DMS153 (cell line): ENCODE measurements at places on chromosomes 12 and 14.

GRCh38 chr12:54409267-54409666 lies 9.8 kb downstream of the ITGA5 start:
- no peak for DNase-seq

DNA sequence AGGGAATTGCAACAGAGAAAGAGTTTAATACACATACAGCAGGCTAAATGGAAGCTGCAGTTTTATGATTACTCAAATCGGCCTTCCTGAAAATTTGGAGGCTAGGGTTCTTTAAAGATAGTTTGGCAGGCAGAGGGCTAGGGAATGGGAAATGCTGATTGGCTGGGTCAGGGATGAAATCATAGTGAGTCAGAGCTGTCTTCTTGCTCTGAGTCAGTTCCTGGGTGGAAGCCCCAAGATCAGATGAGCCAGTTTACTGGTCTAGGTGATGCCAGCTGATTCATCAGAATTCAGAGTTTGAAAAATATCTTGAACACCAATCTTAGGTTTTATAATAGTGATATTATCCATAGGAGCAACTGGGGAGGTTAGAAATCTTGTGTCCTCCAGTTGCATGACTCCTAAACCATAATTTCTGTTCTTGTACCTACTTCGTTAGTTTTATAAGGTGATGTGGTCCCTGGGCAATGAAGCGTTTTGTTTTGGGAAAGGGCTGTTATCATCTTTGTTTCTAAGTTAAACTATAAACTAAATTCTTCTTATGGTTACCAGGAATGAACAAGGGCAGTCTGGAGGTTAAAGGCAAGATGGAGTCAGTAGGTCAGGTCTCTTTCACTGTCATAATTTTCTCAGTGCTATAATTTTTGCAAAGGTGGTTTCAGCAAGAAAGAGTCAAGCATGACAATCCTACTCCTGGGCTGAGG lies 257.8 kb upstream of the CCDC196 start:
- no peak for DNase-seq

DNA sequence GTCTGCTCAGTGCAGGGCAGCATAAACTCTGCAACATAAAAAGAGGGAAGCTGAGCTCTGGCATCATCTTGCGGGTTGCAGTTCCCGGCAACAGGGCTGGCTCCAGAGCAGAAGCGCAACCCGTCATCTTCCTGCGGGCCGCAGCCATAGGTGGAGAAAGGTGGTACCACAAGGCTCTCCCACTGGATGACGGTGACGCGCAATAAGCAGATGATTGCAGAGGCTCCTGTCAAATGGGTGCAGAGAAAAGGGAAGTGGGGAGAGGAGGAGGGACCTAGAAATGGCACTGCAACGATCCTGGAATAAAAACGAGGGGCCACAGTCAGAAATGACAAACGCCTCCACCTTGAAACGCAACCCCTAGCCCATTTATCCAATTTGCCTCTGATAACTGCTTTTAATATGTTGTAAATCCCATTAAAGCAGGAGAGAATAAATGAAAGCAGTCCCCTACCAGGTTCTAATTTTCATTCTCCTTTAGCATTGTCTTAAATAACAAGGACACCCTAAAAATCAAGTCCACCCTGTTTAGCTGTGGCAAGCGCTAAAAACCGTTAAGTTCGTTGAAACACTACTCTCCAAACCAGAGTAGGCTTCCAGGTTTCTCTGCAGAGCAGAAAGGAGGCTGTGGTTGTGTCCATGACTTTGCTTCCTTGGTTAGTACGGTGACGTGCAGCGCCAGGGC lies 30.9 kb upstream of the TUBA1C start:
- DNase-seq, result peak; percentile 93

DNA sequence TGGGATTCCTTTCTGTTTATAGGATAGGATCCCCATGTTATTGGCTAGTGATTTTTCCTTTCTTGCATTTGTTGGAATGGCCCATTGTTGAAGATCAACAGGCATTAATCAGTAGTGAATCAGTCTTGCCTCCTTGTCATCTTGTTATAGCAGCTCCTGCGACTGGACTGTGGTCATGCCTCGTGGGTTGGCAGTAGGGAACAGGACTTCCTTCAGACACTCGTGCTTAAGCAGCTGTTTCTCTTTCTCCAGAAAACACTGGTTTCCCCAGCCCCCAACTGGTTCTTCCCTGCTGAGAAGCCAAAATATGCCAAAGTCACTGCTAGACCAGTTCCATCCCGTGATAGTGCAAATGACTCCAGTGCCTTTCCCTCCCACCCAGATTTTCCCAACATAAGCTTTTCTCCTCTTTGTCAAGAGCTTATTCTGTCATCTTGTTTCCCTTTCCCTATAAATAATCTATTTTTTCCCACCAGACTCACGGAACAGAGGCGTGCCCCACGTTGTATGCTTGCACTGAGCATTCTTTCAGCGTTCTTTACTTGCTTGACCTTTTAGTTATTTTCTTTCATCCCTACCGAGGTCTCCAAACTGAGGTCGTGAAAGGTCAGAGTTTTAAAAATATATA lies 83.5 kb downstream of the SAMD4A start:
- DNase-seq, result no peak

- DNase-seq, result no peak
Measured at GRCh38 chr14:94930690-94931089, 160.8 kb upstream of the GSC start.
